ENCODE measurements at places on chromosomes 2 and 18.

- no peak for DNase-seq
Observed at GRCh38 chr2:20534913-20535801, 88.3 kb downstream of the RHOB start.

DNA sequence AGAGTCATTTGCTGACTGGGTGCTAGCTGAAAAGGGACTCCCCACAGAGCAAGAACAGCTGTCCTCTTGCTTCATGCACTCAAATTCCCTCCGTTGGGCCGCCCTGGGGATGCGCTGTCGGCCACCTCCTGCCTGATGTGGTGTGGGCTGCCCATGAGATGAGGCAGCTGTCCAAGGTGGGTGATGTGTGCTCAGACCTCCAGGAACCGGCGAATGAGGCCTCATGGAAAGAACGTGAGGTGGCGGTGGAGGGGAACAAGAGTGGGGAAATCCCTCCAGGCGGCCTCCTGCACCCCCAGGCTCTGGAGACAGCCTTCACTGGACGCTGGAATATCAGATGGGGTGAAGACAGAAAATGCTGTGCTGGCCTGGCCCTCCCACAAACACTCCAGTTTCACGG lies 79.8 kb downstream of the LONRF2 start:
- DNase-seq, result no peak

DNA sequence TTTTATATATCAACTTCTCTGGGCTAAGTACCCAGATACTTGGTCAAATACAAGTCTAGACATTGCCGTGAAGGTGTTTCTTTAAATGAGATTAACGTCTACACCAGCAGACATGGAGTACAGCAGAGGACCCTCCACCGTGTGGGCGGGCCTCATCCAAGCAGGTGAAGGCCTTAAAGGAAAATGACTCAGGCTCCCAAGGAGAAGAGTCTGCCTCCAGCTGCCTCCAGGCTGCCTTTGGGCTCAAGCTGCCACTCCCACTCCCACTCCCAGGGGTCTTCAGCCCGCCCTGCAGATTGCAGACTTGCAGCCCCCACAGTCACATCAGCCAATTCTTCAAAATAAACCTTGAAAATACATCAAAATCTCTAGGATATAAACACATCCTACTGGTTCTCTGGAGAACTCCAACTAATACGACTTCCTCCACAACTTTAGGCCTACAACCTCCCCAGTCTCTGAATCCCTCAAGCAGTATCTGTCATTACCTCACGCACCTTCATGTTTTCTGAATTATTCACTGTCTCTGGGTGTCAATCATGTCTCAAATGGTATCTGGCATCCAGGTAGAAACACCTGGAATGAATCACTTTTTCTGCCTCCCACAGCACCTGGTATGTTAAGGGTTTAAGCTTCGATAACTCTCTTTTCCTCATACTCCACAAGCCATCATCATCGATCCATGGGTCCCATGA lies 6.9 kb downstream of the ITGB1BP1 start:
- DNase-seq, result no peak

GRCh38 chr2:233952335-233952734 lies 35.2 kb downstream of the TRPM8 start:
- no peak for DNase-seq

DNA sequence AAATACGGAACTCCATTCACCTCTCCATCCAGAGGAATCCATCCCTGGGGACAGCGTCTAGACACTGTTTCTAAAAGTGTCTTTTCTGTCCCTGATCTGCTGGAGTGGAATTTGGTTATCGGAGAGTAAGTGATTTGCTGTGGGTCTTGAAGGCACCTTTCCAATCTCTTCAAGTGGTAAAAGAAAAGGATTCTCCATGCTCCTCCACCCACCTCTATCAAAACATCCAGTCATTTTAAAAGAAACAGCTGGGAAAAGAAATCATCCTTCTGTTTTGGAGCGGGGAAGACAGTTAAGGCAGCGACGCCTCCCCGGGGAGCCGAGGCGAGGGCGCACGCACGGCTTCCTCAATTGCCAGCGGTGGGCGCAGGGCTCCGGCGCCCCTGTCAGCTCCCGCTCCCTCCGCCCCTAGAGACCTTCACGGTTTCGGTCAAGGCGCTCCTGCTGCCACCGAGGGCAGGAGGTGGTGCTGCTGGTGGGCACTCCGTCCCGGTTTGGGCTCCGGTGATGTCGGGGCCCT lies 547 bp downstream of the SLC35F5 start:
- DNase-seq, result no peak

- no peak for DNase-seq
Observed at GRCh38 chr2:185215497-185215896, 523.1 kb upstream of the FSIP2 start.

- no peak for DNase-seq
Observed at GRCh38 chr2:201171259-201171814, 11.6 kb upstream of the CASP10 start.

- no peak for DNase-seq
Observed at GRCh38 chr2:96353032-96353561, 17.5 kb downstream of the NCAPH start.

All from activated CD4-positive, CD25-positive, alpha-beta regulatory T cell (primary cell).